NCI-H69 (cell line): ENCODE measurements at places on chromosomes 4 and X.

DNA sequence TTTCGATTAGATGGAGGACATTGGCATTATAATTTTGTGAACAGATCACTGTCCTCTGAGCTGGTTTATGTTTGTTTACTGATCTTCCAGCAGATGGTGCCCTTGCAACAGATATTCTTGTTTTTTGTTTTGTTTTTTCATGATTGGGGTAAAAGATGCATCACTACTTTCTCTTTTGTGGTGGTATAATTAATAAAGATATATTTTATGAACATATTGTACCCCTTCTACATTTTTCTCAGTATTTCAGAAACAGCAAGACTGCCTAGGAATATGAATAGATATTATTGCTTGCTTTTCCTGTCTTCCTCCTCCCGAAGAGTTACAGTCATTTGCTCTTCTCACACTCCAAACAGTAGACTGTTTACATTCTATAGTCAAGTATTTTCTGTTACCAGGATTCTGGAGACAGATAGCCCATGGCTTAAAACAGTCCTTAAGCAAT, 905.2 kb downstream of the TRAM1L1 start:
- DNase-seq, result peak; percentile 18

DNA sequence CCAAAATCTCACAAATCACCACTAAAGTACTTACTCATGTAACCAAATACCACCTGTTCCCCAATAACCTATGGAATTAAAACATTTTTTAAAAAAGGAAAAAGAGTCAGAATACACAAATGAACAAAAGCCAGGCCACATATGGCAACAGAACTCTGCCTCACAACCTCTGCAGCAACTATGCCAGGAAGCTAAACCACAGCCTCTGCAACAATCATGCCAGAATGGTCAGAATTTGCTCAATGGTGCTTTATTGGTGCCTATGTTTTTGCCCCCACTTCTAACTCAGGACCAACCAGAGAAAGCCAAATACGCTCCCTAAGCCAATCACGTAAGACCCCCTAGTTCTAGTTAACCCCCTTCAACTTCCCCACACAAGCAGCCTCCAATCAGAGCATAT, 69.6 kb downstream of the HOPX start:
- DNase-seq, result no peak

DNA sequence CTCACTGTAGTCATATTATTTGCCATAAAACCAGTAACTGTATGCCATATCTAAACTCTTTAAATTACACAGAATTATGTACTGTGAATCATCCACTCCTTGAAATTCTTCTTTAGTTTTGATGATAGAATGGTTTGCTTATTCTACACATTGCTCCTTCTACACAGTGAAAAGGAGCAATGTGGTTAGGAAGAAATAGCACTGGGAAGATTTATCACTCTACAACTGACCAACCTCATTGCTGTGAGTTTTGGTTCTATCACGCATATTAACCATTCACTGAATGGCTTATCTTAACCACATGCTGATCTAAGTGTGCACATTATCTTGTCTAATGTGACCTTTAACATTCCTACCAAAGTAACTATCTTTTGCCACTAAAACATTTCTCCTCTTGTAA, 415.7 kb upstream of the NDST4 start:
- DNase-seq, result no peak

DNA sequence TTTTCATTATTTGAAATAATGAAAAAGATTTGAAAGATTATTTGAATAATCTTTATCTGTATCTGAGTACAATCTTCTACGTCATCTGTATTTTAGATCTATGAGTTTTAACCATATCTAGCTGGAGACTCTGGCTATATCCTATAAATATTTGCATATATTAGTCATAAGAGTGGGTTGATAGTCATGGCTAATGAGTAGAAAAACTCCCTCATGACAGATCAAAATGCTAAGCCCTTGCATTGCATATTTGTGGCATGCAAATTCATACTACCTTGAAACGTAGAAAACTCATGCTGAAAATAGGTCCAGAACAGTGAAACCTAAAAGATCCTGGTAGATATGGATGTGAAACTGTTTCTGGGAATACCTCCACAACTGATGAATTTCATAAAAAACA, 291.3 kb downstream of the GALNTL6 start:
- DNase-seq, result no peak

DNA sequence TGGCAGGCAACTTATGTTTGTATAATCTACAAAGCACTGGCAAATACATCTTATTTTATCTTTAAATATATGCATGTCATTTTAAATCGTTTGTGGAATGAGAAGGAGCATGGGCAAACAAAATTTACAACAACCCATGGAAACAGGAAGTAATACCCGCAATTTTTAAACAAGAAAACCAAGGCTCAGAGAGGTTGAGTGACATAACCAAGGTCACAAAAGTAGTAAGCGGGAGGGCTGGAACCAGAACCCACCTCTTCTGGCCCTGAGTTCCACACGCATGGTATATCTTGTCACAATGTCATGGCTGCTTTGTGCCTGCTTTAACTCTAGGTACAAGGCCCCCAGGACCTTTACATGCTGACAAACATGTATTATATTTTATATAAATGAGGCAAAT, 52.9 kb downstream of the SLC7A11 start:
- DNase-seq, result no peak

DNA sequence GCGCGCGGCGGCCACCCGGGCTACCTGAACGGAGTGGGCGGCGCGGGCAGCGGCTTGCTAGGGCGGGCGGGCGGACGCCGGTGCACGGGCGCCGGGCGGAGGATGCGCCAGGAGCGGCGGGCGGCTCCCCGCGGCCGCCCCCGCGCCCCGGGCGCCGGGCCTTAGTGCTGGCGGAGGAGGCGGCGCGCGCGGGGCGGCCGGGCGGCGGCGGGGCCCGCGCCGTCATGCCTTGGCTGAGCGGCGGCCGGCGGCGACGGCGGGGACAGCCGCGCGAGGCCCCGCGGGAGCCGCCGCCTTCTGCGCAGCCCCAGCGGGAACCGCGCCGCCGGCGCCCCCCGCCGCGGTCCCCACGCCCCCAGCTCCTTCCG, 48.2 kb downstream of the CLDN34 start:
- DNase-seq, result no peak

DNA sequence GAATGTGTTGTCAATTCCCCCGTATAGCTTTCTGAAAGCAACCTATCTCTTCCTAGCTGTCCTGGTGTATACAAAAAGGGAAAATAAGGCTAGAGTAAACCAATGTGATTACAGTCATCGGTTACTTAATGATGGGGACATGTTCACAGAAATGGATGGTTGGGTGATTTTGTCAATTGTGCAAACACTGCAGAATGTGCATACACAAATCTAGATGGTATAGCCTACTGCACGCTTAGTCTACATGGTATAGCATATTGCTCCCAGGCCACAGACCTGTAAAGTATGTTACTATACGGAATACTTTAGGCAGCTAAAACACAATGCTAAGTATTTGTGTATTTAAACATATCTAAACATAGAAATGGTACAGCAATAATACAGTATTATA, 5.1 kb downstream of the DTHD1 start:
- DNase-seq, result no peak

GRCh38 chr4:17112292-17112659, 213.8 kb upstream of the LDB2 start:
- peak; percentile 0 for DNase-seq

DNA sequence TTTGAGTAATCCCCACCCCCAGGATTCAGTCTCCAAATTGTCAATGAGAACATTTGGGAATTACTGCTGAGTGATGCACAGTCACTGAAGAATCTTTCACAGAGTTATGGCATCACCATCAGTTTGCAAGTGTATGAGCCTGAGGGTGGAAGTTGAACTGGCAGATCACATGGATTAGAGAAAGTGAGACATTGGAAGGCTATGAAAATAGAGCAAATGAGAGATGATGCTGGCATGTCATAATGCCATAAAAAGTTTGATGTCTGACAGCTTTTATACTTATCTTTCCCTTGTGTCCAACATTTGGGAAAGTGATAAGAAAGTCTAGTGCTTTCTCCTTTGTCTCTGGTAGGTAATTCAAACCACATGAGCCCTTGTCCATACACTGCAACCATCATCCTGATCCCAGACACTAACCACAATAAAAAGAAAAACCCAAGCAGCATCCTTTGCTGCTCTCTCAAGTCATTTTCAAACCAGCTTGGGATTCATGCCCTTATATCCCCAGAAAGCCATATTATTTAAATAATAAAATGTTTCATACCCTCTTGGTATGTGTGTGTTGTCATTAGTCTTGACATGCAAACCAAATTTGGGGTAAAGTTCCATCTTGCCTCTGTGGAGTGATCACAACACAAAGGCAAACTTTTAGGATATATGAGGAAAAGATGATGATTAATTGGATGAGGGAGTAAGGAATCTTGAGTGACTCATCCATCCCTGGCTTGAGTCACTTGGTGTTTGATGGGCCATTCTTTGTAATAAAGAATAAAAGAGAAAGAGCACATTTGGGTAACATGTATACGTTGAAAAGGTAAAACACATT, 438.9 kb downstream of the GRXCR1 start:
- DNase-seq, result no peak

- no peak for DNase-seq
These were observed 117.2 kb downstream of the GASK1B start for GRCh38 chr4:158055668-158056067.

- no peak for DNase-seq
These were observed 830.8 kb upstream of the POU3F4 start for GRCh38 chrX:82677286-82677685.

DNA sequence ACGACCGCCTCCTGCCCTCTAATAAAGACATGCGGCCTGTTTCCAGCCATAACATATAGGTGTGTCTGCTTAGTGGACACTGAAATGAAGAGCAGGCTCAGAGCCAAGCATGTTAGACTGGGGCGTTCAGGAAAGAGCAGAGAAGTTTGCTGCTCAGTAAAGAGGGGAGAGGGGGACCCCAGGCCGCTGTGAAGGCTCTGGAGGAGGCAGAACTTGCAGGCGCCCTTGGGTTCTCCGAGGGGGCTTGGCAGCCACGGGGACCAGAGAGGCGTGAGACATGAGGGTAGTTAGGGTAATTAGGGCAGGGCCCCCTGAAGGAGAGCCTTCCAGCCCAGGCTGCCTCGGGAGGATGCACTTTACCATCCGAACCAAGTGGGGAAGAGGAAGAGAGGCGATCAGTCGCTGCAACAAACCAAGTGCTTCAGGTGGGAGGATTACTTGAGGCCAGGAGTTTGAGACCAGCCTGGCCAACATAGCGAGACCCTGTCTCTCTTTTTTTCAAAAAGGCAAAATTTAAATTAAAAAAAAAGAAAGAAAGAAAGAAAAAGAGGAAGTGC, 46.6 kb upstream of the CDKN2AIP start:
- peak; percentile 14 for DNase-seq

- DNase-seq, result peak; percentile 14
These were observed 24.0 kb downstream of the RCHY1 start for GRCh38 chr4:75490155-75490554.

DNA sequence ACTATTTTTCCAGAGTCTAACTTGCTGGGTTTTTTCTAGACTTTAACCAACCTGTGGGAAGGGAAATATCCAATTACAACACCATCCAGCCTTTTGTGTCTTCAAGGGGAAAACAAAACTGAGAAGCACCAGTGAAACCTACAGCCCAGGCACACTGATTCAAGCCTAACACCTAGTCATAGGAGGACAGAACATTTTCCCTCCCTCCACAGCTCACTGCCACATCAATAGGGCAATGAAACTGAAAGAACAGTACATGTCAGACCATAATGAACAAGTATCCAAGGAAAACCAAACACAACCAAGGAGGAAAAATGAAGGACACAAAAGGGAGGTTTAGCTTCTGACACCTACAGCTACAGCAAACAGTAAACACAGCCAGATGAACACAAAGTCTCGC, 17.6 kb downstream of the MAGEA8 start:
- DNase-seq, result no peak

DNA sequence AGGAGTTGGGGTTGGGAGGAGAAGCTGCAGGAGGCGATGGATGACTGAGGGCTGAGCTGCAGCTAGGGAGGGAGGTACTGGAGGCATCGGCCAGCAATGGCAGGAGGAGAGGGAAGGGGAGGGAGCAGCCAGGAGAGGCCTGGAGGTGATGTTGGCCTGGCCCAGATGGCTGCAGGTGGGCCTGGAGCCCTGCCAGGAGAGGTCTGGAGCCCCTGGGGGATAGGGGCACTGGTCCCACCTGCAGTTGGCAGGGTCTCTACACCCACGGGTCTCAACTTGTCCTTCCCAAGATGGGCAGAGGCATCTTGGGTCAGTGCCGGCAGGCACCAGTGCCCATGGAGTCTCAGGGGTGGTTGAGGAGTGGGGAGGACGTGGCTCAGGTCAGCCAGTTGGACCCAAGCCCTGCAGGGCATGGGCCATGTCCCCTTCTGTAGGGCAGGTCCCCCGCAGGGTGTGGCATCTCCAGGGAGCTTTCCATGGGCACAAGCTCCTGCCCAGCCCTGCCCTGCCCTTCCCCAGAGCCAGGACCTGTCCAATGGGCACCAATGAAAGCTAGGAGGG, 2.7 kb upstream of the MXD4 start:
- peak; percentile 60 for DNase-seq

- no peak for DNase-seq
These were observed 51.7 kb downstream of the SLC7A11 start for GRCh38 chr4:138190452-138190858.

GRCh38 chr4:185764876-185765275, 47.1 kb downstream of the SORBS2 start:
- no peak for DNase-seq

GRCh38 chrX:29797156-29797555, 418.2 kb upstream of the MAGEB2 start:
- DNase-seq, result no peak

DNA sequence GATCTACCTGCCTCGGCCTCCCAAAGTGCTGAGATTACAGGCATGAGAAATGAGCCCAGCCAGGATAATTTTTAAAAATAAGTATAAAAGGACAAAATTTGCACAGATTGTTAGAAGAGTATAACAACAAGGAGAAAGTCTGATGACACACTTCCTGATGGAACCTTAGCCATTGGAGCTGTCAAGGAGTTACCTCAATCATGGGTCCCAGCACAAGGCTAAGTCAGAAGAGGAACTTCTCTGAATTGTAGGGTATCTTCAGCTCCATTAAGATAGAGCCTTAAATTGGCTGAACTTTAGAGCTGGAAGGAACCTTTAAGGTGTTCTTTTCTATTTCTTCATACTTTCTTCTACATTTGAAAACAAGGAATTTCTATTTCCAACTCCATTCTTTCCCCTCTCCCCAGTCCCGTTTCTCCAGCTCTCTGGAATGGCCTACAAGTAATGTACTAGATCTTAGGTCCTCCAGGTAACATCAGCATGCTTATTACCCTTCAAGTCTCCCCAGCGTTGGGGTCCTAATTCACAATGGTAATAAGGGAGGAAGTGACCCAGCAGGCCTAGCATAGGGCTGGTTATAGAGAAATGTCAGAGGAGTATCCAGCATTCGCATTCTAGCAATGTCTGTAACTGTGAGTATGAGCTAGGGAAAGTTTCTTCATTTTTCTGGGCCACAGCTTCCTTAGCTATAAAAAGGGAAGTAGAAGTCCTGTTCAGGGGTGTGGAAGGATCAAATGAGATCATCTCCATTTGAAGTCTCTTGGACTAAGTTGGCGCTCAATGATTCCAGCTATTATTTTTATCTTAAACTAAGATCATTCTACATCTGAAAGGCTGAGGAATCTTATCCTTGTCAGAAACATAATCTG, 18.5 kb upstream of the RBPJ start:
- no peak for DNase-seq
